Stimulated activated CD4-positive, alpha-beta T cell treated with anti-CD3 and anti-CD28 coated beads, Interleukin-15, amount 100 ng/mL, for 24 hours (primary cell): ENCODE measurements at places on chromosomes 16 and 17.

DNA sequence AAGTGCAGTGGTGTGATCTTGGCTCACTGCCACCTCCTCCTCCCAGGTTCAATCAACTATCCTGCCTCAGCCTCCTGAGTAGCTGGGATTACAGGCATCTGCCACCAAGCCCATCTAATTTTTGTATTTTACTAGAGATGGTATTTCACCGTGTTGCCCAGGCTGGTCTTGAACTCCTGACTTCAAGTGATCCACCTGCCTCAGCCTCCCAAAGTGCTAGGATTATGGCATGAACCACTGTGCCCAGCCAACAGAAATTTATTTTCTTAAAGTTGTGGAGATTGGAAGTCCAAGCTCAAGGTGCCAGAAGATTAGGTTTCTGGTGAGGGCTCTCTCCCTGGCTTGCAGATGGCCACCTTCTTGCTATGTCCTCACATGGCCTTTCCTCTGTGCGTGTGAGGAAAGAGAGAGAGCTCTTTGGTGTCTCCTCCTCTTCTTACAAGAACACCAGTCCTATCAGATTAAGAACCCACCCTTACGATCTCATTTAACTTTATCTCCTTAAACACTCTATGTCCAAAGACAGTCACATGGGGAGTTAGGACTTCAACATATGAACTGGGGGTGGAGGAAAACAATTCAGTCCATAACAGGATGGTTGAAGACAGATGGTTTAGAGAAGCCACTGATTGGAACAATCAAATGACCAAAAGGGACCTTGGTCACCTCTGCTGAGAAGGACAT, 31.8 kb downstream of the C16orf82 start:
- no peak for DNase-seq

DNA sequence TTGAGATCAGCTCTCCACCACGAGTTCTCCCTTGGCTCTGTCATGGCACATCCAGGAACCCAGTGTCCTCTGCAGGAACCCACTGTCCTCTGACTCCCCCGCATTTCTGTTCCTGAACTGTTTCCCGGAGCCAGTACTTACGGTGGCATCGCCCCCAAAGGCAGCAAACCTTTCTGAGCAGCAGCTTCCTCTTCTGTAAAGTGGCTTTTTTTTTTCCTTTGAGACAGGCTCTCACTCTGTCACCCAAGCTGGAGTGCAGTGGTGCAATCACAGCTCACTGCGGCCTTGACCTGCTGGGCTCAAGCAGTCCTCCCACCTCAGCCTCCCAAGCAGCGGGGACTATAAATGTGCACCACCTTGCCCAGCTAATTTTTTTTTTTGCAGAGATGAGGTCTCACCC, 32.2 kb downstream of the NAGPA start:
- DNase-seq = no peak

DNA sequence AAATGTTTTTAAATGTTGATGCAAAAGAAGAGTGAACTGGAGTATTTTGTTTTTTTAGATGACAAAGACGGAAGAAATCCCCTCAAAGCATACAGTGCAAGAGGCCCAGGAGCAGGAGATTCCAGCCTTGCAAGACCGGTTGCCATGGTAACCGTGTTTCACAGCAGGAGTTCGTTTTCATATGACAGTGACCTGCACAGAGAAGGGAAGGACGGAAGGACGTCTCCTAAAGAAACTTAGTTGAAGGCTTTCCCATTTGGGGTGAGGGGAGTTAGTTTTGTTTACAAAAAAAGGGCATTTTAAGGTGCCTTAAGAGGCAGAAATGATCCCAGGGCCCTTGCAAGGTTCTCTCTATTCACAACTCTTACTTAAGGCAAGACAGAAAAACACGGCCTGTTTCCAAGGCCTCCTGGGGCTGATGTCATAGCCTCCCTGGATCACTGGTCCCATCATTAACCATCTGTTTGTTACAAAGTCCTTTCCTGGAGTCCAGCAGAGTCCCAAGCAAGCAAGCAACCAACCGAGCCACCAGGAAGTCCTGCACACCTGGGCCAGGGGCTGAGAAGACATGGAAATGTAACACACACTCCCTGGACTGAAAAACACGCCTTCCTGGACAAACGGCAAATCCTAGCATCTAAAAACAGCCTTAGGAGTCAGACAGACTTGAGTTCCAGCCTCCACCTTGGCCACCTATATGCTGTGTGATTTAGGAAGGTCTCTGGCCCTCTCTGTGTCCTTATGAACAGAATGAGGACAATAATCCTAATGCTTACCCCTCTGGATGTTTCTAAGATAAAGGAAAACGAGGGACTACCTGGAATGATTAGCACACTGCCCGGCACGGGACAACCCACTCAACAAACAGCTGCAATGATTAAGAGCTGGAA, 30.3 kb upstream of the RPH3AL start:
- DNase-seq = no peak

GRCh38 chr17:11719856-11720255, 121.6 kb downstream of the DNAH9 start:
- DNase-seq = no peak

DNA sequence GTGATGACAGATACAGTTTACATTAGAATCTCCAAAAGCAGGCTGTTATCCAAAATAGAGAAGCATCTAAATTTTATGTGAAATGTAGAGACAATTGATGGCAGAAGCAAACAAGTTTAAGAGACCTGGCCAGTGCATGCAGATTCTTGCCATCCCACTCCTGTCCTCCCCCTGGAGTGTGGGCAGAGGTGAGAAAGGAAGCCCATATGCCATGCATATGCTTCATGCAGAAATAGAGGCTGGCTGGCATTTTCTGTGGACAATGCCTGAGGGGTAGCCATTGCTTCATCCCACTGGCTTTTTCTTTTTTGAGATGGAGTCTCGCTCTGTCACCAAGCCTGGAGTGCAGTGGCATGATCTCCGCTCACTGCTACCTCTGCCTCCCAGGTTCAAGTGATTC, 382.1 kb downstream of the RBFOX1 start:
- no peak for DNase-seq

GRCh38 chr17:41415833-41416335, 8.5 kb downstream of the KRT37 start:
- no peak for DNase-seq

- DNase-seq = no peak
These were observed 26.8 kb downstream of the EFCAB5 start for GRCh38 chr17:29968271-29968670.

- DNase-seq = peak; percentile 77
These were observed 3.1 kb upstream of the PSMB10 start for GRCh38 chr16:67939507-67940445.

DNA sequence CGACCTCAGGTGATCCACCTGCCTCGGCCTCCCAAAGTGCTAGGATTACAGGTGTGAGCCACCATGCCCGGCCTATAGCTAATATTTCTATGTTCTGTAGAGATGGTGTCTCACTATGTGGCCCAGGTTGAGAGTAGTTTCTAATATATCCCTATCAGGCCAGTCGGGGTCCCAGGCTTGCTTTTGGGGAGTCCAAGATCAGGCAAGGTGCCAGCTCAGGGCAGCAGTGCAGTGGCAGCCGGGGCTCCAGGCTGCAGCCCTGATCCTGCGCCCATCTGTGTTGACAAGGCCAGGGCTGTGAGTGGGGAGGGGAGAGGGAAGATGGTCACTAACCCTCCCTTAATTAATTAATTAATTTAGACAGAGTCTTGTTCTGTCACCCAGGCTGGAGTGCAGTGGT, 77.6 kb upstream of the CDC42EP4 start:
- DNase-seq = no peak

DNA sequence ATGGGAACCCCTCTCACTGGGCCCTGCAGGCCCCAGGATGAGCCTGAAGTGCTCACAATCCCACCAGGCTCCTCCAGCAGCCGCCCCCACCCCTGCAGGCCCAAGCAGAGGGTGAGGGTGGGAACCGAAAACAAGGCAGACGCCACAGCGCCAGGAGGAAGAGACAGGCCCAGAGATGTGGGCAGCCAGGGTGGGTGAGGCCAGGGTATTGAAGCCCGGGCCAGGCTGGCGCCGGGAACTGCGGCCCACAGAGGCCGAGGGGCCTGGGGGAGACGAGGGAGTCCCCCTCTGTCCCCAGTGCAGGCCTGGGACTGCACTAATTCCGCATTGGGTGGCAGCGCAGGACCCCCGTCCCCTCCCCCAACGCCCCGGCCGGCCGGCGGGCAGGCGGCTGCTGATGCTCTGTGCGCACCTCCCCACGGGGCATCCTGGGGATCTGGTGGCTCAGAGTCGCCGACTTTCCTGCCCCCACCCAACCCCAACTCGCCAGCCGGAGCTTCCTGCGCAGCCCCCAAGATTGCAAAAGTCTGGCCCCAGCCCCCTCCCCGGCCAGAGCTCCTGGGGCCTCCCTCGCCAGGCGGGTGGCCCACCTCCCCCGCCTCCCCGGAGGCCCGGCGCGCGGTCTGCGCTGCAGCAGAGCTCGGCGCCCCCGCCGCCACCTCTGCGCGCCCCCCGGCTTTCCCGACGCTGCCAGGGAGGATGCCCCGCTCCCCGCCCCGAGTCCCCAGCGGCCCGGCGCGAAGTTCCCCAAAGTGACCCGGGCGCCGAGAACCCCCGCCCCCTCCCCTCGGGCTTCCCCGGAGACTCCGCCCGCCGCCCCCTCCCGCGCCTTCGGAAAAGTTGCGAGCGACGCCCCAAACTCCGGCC, 107.8 kb downstream of the ENGASE start:
- no peak for DNase-seq

GRCh38 chr16:2232094-2232990, 3.9 kb upstream of the DNASE1L2 start:
- DNase-seq = no peak

- DNase-seq = no peak
These were observed 14.0 kb upstream of the RNF135 start for GRCh38 chr17:30956764-30957374.

DNA sequence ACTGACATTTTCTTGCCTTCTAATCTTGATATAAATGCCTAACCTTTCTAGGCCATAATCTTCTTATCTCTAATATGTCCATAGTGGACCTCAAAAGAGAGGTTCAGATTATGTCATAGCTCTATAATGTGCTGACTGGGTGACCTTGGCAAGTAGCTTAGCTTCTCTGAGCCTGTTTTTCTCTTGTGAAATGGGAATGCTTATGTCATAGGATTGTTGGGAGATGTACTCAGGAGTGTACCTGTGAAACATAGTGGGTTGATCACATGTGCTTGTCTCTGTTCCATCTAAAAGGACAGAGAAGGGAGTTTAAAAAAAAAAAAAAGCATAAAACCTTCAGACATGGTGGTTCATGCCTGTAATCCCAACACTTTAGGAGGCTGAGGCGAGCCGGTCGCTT, 2.4 kb downstream of the MED9 start:
- no peak for DNase-seq

DNA sequence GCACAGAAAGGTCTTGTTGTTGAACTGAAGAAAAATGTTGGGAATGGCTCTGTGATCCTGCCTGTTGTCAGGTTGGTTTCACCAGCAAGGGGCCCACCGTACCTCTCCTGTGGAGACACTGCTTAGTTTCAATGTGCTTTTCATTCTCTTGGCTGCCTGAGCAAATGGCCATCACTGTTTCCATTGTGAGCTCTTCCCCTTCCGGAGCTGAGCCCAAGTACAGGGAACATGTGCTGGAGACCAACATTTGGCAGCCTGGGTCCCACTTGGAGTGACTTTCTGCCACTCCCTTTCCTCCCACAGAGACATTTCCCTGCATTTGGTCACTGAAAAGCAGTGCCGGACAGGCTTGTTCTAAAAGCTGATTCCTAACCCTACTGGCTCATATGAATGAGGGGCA, 23.1 kb downstream of the GABARAPL2 start:
- no peak for DNase-seq

- DNase-seq = peak; percentile 27
These were observed 28.3 kb downstream of the VPS35L start for GRCh38 chr16:19583665-19584300.

- no peak for DNase-seq
These were observed 538 bp upstream of the FCSK start for GRCh38 chr16:70453892-70454221.

GRCh38 chr17:57420734-57421717, 164.7 kb downstream of the MSI2 start:
- DNase-seq = no peak

DNA sequence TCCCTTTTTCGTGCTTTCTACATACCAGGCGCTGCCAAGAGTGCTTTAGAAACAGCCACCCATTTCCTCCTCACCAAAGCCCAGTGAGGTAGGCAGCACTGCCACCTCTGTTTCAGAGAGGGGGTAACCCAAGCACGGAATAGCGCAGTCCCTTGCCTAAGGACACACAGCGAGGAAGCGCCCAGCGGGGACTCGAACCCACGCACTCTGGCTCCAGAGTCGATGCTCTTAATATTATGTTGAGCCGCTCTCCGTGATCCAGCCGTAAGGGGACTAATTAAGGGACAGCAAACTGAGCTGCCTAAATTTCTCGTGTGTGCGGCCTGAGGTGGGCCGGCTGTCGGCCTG, 497 bp downstream of the CES1 start:
- DNase-seq = no peak

GRCh38 chr17:75078284-75079022, 9.3 kb upstream of the SLC16A5 start:
- no peak for DNase-seq
